ENCODE measurements at places on chromosomes 1 and 21.

DNA sequence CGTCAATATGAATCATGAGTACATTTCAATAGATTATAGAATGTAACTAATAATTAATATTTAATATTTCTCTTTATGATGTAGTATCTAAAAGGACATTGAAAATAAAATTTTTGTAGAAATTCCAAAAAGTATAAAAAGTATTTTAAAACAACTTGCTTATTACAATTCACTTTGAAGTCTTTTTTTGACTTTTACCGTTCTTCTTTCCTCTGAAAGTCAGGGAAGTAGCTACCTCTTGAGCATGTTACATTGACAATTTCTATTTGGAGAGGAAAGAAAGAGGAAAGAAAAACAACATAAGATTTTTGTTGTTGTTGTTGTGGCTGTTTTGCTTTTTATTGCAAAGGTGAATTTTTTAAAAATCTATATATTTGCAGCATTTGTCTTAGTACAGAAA is 1.3 kb downstream of the PTPRC start:
- DNase-seq, result no peak

GRCh38 chr1:165205145-165205544 is 151.4 kb downstream of the LMX1A start:
- DNase-seq, result no peak

- no peak for DNase-seq
These were observed 906 bp upstream of the ADARB1 start for GRCh38 chr21:45073301-45074047.

- DNase-seq, result no peak
These were observed 3.8 kb downstream of the MASP2 start for GRCh38 chr1:11042995-11043874.

GRCh38 chr1:91523482-91523881 is 22.8 kb downstream of the CDC7 start:
- no peak for DNase-seq

GRCh38 chr1:86035101-86035500 is 121.5 kb downstream of the COL24A1 start:
- DNase-seq, result no peak

GRCh38 chr1:150976401-150976821 is 1.8 kb upstream of the CERS2 start:
- DNase-seq, result no peak

- DNase-seq, result no peak
These were observed 625.6 kb downstream of the PTPRU start for GRCh38 chr1:29861922-29862321.

GRCh38 chr1:118786454-118787155 is 201.5 kb downstream of the TBX15 start:
- no peak for DNase-seq

DNA sequence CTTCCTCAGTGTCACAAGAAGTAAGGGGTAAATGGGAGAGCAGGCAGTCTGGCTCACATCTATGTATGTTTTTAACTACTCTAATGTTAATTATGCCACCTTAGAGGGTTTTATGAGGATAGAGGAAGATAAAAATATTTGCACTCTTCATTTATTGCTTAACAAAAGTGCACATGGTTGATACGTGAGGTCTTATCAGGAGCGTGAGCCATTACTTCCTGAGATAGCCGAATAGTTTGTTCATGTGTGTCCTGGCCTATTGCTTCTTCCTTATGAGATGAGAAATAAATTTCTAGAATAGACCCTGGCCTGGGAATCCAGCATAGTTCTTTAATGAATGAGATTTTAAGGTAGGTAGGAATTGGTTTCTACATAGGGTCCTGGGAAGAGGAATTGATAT is 471.1 kb upstream of the B3GALT2 start:
- DNase-seq, result no peak

GRCh38 chr1:3049164-3049563 is 19.8 kb upstream of the PRDM16 start:
- no peak for DNase-seq

GRCh38 chr1:206430031-206430983 is 40.0 kb upstream of the IKBKE start:
- no peak for DNase-seq

DNA sequence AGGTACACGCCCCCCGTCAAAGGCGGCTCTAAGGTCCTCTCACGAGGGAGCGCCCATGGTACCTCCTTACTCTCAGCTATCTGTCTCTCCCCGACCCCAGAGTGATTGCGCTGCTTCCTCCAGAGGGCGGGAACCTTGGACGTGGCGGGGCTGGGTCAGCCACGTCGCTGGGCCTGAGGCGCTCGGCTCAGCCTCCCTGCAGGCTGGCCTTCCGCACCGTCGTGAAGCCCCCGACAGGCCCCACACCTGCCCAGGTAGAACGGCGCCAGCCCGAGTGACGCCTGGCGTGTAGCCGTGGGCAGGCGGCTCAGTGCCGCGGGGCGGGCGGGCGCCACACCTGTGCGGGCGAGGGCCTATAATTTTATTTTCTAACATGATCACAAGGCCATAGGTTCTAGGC is 122.2 kb upstream of the BEND5 start:
- DNase-seq, result no peak
